Activated effector memory CD4-positive, alpha-beta T cell treated with anti-CD3 and anti-CD28 coated beads, Interleukin-2, amount 50 U/mL, for 16 hours (primary cell): ENCODE measurements at places on chromosomes 4 and X.

GRCh38 chrX:135740681-135741149 lies 27.3 kb downstream of the CT45A1 start:
- peak; percentile 77 for DNase-seq

DNA sequence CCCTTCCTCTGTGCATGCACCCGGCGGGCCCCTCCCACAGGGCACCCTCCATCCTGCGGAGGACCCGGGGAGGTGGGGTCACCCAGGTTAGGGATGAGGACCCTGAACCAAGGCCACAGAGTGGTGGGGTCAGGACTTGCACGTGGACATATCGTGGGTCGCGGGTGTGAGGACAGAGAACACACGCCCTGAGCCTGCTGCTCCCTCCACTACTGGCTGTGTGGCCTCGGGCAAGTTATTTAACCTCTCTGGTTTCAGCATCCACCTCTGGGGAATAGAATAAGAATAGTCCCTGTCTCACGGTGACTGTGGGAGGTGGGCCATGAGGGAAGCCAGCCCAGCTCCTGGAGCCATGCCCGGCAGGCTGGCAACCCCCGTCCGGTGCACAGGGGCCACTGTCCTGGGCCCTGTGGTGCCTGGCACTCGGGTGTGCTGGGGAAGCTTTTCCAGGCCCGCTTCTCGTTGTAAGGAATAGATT lies 5.1 kb downstream of the PSAPL1 start:
- DNase-seq: peak; percentile 50

DNA sequence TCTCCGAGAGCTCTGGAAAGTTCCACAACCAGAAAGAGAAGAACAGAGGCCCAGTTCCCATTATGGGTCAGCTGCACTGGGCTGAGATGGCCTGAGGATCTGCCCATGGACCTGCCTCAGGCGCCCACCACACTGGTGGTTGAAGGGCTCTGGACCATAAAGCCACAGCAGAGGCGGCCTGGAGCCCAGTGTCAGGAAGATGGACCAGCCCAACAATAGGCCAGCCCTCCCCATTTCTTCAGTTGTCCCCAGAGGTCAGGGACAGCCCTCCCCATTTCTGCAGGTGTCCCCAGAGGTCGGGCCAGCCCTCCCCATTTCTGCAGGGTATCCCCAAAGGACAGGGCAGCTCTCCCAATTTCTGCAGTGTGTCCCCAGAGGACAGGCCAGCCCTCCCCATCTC lies 37.2 kb upstream of the C4orf50 start:
- DNase-seq: no peak

GRCh38 chr4:71691416-71692073 lies 92.3 kb downstream of the GC start:
- no peak for DNase-seq

DNA sequence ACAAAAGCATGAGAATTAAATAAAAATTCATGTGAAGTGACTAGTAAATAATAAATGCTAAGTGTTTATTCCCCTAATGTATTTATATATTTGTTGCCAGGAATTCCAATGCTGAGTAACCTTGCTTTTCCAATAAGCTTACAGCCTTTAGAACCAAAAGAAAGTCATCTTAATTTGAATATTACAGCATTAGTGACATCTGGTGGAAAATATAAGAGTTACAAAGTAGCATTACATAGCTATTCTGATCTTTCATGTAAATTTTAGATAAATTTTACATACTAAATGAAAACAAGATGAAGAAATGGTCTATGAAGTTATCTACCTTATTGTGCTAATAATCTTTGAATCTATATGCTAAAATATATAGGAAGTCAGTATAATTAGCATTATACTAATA lies 10.4 kb downstream of the MAD2L1 start:
- DNase-seq: no peak

DNA sequence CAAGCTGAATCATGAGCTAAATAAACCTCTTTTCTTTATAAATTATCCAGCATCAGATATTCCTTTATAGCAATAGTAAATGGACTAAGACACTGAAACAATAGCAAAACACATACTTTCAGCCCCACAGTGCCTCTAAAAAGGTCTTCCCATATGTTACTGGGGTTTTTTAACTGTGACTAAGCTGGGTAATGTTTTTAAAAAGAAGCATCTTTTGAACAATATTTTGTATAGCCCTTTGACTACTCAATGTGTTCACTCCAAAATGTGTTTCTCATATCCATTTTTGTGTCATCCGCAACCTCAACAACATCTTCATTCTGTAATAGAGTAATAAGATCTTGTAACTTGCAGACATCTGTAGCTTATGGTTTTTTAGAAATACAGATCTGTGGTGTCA lies 218.7 kb upstream of the S100G start:
- DNase-seq: no peak

GRCh38 chr4:16916031-16916430 lies 17.6 kb upstream of the LDB2 start:
- no peak for DNase-seq

DNA sequence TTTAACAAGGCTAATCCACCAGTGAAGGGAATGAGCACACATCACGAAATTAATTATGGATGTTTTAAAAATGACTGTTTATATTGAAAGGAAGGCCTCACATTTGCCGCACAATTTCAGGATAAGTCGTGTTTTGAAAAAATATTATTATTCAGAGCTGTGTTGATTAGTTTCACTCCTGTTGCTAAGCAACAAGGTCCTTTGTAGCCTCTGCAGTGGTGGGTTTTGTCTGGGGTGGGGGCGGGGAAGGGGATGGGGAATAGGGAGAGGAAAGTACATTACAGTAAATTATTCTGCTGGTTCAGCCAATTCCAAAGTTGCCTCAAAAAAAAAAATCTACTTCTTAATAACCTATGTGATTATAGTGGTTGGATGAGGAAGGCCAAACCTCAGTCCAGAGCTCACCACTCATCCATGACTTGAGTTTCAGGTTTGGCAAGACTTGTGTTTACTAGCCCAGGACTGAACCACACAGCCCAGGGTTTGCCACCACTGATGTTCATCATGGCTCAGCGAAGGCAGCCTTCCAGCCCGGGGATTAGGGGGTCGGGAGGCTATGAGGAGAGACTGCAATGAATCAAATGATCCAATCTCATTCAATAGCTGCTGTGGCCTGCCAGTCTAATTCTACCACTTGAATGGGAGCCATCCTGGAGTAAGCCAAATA lies 162.5 kb upstream of the ATP6AP2 start:
- DNase-seq: no peak

GRCh38 chrX:119228512-119229252 lies 7.4 kb upstream of the PGRMC1 start:
- no peak for DNase-seq

DNA sequence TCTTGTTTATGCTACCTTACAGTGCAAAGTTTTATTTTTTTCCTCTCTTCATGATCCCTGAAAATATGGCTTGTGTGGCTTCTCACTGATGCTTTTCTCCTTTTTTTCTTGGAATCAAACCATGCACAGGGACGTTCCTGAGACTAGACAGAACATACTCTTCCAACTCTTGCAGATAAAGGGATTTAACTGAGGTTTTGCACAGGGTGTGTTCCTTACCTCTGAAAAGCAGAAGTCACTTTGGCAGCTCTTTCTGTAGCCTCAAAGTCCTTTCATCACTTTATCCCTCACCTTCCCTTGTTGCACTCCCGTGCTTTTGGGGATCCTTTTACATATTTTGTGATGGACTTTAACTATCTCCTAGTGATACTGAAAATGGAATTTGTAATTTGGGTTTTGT lies 300.1 kb downstream of the SPRY1 start:
- DNase-seq: no peak

DNA sequence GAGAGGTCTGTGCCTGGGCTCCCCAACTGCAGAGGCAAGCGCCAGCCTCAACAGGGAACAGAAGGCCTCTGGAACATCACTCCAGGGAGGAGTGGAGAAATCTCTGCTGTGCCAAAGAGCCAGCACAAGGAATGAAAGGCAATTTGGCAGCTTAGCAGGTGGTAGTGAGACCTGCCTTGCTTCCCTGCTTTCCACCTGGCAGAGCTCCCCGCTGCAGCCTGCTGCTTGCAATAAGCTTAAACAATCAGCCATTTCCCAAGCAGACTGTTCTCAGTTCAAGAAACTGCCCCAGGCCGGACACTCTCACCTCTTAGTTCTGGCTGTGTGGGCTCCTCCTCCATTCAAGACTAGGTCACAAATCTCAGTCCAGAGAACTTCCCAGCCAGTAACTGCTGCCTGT lies 370.6 kb downstream of the MAGEB5 start:
- no peak for DNase-seq

GRCh38 chrX:148499638-148500422 lies 587 bp upstream of the AFF2 start:
- no peak for DNase-seq

DNA sequence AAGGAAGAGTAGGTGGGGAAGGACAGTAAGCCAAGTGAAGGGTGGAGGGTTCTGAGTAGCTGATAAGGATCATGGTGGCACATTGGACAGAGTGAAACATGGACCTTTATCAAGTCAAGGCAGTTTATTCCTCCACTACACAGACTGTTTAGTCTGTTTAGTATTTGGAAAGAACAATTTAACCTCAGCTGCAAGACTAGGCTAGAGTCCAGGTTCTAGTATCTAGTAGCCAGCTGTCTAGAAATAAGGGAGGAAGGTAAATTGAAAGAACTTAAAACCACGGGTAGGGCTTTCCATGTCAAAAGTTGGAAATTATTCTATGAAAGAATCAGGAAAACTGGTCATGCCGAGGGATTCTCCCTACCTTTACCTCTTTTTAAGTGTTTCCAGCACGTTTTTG lies 140.1 kb upstream of the MED14 start:
- DNase-seq: no peak

- no peak for DNase-seq
These were observed 88.2 kb downstream of the TASL start for GRCh38 chrX:30489323-30489722.

DNA sequence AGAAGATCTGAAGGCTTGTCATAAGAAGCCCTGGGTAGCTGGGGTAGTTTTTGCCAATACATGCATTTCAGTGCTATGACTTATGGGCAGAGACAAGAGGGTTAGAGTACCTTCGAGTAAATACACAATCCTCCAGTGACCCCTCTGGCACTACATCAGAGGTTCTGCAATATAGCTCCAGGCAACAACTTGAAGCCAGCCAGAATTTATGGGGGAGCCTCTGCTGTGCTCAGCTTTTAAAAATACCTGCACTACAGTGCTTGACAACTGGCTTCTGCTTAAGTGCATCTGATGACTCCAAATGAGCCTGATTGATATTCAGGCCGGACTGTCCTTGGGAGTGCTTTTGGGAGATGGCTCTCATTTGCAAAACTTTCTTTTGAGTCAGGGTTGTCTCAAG lies 44.9 kb upstream of the SMAD1 start:
- DNase-seq: no peak

DNA sequence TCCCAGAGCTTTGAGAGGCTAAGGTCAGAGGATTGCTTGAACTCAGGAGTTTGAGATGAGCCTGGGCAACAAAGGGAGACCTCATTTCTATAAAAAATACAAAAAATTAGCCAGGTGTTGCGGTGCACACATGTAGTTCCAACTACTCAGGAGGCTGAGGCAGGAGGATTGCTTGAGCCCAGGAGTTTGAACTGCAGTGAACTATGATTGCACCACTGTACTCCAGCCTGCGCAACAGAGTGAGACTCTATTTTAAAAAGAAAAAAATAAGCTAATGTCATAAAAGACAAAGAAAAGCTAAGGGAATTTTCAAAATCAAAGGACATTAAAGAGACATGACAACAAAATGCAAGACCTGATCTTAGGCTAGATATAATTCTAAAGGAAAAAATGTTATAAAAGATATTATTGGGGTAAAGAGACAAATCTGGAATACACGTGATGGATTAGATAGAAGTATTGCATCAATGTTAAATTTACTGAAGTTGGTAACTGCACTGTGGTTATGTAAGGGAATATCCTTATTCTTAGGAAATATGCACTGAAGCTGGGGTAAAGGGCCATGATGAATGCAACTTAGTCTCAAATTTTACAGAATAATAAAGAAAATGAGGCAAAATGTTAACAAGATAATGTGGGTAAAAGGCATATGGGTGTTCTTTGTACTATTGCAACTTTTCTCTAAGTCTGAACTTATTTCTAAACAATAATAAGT lies 75.2 kb downstream of the SPRY1 start:
- no peak for DNase-seq

DNA sequence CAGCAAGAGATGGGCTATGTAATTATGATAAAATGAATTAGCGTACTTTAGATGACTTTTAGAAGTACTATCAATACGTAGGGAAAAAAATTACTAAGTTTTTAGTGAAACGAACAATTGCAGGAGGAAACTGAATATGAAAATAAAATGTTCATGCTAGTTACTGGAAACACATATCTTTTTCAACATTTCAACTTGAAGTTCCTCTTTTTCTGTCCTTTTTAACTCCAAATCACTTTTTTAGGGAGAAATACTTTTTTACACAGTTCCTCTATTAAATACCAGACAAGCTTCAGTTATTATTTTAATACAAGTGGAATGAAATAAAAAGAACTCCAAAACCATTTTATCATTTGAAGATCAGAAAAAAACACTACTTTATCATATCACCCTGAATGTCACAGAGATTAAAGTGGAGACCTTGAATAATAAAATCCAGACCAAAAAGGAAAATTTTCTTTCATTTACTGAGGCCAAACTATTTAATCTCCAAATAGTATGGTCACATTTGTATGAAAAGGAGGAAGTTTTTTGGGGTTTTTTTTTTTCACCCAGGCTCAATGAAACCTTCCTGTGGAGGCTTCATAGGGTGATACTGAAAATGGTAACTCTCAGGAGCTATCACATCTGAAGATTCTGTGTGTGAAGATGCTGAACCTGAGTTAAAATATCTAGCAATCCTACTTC lies 306.2 kb downstream of the INPP4B start:
- DNase-seq: no peak

DNA sequence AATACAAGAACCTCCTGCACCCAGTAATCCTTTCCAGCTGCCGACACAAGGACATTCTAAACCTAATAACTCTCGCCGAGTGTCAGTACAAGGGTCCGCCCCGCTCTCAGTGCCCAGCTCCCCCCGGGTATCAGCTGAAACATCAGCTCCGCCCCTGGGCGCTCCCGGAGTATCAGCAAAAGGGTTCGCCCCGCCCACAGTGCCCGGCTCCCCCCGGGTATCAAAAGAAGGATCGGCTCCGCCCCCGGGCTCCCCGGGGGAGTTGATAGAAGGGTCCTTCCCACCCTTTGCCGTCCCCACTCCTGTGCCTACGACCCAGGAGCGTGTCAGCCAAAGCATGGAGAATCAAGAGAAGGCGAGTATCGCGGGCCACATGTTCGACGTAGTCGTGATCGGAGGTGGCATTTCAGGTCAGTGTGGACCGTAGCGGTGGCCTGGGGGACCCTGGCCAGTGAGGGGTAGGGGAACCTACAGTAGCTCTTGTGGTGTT lies at the start of gene MAOA:
TSS of gene MAOA (plus strand) at position 295 of the 490 bp plus-strand sequence. CDS start at position 338, 43 bp downstream.
- DNase-seq: peak; percentile 74
